ENCODE measurements at places on chromosomes 1 and 21. TPM values are rescaled to one million over a fixed set of nuclear protein-coding genes. Genes with fewer than 3 reads are reported as not detected.

DNA sequence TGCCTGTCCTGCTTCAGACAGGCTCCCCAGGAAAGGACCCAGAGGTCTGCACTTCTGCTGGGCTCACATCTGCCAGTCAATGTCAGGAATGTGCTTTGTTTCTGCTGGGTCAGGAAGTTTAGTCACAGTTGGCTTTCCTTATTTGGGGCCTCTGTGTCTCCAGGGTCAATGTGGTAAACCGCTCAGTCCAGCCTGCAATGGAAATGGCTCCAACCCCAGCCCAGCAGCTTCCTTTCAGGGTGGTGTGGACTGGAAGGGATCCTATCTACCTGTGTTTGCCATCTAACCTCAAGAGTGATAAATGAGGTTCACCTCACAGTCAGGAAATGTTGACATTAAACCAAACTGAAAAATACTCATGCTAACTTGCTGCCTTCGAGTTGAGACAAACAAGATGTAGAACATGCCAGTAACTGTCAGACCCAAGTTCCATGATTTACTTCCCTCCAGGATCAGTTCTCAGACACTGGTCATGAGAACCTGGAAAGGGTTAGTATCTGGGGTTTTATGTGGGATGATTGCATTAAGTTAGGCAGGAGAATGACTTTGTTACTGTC, 20.3 kb downstream of the ENO1 start:
- no peak for DNase-seq

- DNase-seq, result no peak
Measured at GRCh38 chr1:216884614-216885229, 161.5 kb upstream of the ESRRG start.

CRP gene
- total RNA-seq, result not detected

FLG2 gene
- total RNA-seq, result not detected

BSND gene
- total RNA-seq, result not detected

SPRR4 gene
- total RNA-seq, result not detected
